Thoracic aorta (tissue), 2 donors: ENCODE measurements at places on chromosomes 4 and X. TPM values are rescaled to one million over a fixed set of nuclear protein-coding genes. Genes with fewer than 3 reads are reported as not detected.

- DNase-seq = no peak
Observed at GRCh38 chr4:156291317-156291716, 337.7 kb upstream of the CTSO start.

GRCh38 chrX:72685810-72686456 is 28.2 kb downstream of the PHKA1 start:
- no peak for DNase-seq

GRCh38 chrX:151754641-151755215 is 20.2 kb downstream of the CNGA2 start:
- no peak for DNase-seq

- DNase-seq = no peak
Observed at GRCh38 chr4:138911909-138912703, 103.5 kb upstream of the NOCT start.

GRCh38 chr4:19300213-19300612 is 951.5 kb upstream of the SLIT2 start:
- DNase-seq = no peak

- no peak for DNase-seq
Observed at GRCh38 chr4:108940149-108940548, 177.3 kb upstream of the ETNPPL start.

Gene ZCCHC13
- total RNA-seq = not detected

Gene ALB
- total RNA-seq = not detected

DNA sequence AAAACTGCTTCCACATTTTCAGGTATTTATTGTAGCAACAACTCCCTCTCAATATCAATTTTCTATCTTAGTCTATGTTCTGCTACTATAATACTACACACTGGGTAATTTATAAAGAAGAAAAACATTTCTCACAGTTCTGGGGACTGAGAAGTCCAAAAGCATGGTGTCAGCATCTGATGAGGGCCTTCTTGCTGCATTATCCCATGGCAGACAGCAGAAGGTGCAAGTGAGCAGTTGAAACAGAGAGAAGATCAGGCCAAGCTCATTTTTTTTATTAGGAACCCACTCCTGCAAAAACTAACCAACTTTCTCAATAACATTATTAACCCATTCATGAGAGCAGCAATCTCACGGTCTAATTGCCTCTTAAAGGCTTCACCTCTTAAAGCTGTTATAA is 376.0 kb downstream of the RAB28 start:
- no peak for DNase-seq

Gene IRAK1
- total RNA-seq = 83.9 TPM

- DNase-seq = no peak
Observed at GRCh38 chr4:108531461-108531860, 88.9 kb upstream of the RPL34 start.

DNA sequence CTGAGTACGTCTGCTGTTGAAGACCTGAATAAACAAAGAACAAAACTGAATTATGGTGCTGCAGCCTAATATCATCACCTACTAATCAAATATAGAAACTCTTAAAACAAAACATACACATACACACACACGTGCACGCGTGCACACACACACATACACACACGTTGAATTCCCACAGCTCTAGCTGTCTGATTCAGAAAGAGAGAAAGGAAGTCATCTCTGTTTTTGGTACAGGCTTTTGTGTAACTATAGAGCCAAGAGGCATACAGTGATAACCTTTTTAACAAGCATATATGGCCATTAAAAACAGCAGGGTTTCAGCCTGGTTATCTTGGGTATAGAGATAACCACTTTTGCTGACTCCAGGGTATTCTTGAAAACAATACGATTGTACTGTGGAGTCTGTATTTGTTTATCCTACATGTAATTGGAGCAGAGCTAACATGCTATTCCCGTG is 823.2 kb downstream of the CCSER1 start:
- DNase-seq = no peak

Gene GABRG1
- total RNA-seq = not detected

GRCh38 chr4:56464581-56464980 is 2.8 kb upstream of the SRP72 start:
- no peak for DNase-seq

Gene RP2
- total RNA-seq = 12.7 TPM

- DNase-seq = no peak
Observed at GRCh38 chr4:82782626-82783345, 15.8 kb downstream of the SCD5 start.

DNA sequence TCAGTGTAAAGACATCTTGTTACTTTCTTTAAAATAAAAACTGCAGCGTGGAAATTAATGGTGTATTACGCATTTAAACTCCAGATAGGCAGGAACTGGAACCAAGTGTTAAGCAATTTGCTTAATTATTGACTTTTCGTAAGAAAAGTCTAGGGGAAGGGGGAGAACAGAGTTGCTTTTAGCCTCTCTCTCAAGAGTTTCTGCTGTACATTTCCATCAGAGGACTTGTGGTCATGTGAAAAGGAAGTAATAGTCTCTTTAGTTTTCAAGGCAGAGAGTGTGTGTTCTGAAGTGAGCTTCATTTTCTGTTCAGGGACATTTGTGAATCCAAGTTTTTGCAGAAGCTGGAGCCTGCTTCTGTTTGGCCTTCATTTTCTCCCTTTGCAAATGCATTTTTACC is 127.2 kb downstream of the UBE2K start:
- DNase-seq = no peak

Gene FRMD7
- total RNA-seq = 0.28 TPM

GRCh38 chr4:53688186-53688790 is 97.0 kb upstream of the LNX1 start:
- no peak for DNase-seq

DNA sequence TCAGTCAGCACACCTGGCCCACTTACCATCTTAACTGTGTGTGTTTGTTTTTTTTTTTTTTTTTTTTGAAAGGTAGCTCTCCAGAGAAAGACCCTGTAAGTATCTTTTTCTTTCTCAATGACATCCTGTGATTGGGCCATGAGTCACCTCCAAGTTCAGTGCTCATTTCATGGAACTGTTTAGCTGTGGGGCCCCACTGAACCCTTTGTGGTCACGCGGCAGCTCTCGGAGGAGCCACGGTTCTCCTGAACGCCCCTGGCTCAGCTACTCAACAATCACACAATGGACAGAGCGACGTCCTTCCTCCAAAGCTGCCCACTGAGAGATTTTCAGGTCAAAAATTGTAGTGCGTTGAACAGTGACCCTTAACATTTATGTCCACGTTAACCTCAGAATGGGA is 14.2 kb upstream of the IL3RA start:
- DNase-seq = no peak

Gene RNF212
- 1.2 TPM for total RNA-seq

Gene DYNLT3
- total RNA-seq = 52.9 TPM

DNA sequence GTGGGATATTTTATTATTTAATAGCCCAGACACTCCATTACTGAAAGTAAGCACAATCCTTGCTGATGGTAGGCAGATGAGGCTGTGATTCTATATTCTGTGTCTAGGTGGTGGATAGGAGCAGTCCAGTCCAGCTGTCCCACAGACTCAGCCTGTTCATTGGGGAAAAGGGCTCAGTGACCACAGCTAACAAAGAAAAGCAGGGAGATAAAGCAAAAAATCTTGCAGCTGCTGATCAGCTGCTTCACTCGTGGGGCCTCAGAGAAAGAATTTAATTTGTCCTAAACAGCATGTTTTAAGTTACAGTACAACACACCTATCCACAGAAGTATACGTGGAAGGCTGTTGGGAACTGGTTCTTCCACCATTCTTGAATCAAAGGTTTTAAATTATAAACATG is 40.7 kb upstream of the ANK2 start:
- DNase-seq = no peak

Gene HSFX4
- not detected for total RNA-seq

Gene CPE
- total RNA-seq = 395 TPM

Gene CSN1S1
- not detected for total RNA-seq

Gene TCEAL7
- 12.2 TPM for total RNA-seq

Gene GLOD5
- not detected for total RNA-seq

Gene ADH1C
- total RNA-seq = 4.5 TPM

Gene GPR173
- total RNA-seq = 2.3 TPM
